ENCODE measurements at places on chromosomes 4 and X.

DNA sequence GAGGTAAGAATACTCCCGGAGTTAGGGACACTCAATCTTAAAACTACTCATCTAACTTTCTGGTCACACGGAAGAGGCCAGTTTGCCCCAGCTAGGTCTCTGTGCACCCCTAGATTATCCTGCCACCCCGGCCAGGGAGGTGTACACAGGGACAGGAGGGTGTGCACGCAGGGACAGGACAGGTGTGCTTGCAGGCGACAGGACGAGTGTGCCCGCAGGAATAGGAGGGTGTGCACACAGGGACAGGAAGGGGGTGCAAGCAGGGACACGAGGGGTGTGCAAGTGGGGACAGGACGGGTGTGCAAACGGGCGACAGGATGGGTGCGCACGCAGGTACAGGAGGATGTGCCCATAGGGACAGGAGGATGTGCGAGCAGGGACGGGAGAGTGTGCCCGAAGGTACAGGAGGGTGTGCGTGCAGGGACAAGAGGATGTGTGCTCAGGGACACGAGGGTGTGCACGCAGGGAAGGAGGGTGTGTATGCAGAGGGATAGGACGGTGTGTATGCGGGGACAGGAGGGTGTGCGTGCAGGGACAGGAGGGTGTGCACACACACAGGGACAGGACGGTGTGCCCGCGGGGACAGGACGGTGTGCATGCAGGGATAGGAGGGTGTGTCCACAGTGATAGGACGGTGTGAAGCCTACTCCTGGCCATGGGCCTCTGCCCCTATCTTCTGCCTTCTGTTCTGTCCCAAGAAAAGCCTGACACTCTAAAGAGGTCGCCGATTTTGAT lies 4.1 kb downstream of the TMEM271 start:
- no peak for DNase-seq

- no peak for DNase-seq
Measured at GRCh38 chrX:50905334-50905733, 5.2 kb upstream of the BMP15 start.

GRCh38 chr4:184755278-184755677 lies 21.4 kb upstream of the CENPU start:
- no peak for DNase-seq

- no peak for DNase-seq
Measured at GRCh38 chrX:48511560-48511959, 2.8 kb downstream of the PORCN start.

DNA sequence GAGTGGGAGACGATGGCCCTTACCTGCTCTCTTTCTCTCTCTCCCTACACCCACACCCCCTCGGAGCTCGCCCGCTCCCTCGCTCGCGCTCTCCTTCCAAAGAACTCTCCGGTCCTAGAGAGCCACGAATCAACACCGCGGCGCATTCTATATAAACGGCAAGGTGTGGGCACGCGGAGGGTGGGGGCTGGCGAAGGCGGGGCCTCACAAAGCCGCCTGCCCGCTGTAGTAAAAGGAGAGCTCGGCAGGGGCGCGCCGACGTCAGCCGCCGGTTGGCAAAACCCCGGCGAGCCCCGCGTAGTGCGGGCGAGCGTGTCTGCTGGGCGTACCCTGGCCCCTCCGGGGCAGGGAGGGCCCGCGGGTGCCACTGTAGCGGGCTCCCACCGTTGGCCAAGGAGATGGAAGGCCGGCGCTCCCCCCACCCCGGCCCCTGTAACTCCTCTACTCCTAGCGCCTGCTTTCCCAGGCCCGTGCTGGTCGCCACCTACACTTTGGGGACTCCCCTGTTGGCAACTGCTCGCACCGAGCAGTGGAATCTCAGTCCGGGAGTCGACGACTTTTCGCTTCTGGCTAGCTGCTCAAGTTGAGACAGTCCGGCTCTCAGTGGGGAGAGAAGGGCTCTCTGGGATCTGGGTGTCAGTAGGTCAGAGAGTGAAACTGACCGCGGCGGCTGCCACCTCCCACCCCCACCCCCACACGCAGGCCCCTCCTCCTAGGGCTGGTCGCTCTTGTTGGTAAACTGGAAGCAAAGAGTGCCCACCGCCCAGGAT lies 325.5 kb upstream of the F9 start:
- no peak for DNase-seq

GRCh38 chrX:18034945-18035344 lies 173.8 kb upstream of the RAI2 start:
- no peak for DNase-seq

DNA sequence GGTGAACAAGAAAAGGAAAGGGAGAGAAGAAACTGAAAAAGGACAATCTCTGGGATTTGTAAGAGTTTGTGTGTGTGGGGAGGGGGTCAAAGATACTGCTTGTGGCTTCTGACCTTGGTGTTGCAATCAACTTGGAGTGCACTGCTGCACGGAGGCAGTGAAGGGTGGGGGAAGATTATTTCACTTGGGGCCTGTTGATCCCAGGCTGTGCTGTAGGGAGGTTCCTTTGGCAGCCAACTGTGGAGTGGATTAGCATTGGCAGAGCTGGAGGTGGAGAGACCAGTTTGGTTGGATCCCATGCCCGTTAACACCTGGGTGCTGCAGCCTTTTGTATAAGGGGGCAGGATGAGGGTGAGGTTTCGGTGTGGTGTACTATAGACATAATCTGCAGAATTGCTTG lies 38.2 kb downstream of the AFF1 start:
- no peak for DNase-seq

GRCh38 chr4:1864076-1865008 lies 6.9 kb upstream of the NSD2 start:
- no peak for DNase-seq

- no peak for DNase-seq
Measured at GRCh38 chrX:123803331-123803983, 56.4 kb upstream of the XIAP start.

GRCh38 chr4:165398570-165398969 lies 19.8 kb downstream of the CPE start:
- DNase-seq: peak; percentile 44

GRCh38 chrX:39527025-39527424 lies 570.7 kb downstream of the BCOR start:
- no peak for DNase-seq

DNA sequence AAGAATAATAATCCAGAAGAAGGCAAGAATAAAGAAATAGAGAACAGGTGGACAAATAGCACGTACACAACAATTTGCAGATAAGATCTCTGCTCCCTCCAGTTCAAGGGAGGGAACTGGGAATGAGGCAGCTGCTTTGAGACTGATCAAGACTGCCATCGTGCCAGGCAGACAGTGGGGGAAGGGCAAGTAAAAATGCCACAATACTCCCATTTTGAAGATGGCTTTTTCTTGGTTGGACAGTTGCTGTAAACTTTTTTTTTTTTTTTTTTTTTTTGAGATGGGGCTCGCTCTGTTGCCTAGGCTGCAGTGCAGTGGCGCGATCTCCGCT lies 17.2 kb downstream of the USP11 start:
- DNase-seq: no peak

DNA sequence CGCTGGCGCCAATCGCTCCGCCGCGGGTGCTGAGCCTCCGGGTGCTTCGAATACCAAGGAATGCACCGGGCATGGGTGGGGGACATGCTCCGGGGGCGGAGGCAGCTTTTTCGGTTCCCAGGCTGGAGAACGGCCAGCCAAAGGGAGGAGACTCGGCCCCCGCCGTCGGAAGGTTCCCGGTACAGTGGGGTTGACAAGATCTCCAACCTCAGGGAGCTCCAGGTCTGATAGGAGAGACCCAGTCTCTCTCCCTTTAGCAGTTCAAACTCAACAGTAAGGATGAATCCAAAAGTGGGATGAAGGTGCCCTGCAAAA lies 29.1 kb upstream of the BCORL1 start:
- no peak for DNase-seq

DNA sequence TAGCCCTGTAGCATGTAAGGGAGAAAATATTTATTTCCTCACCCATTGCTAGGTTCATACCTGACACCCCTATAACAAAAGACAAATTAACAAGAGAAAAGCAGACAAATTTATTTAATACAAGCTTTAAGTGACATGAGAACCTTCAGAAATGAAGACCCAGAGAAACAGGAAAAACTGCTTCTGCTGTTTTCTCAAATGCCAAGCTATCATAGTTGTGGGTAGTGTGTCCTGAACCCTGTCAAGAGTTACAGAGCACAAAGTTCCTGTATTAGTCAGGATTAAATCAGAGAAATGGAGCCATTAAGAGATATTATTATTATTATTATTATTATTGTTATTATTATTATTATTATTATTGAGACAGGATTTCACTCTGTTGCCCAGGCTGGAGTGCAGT lies 17.5 kb downstream of the CCDC160 start:
- DNase-seq: no peak

- DNase-seq: no peak
Measured at GRCh38 chr4:118113220-118113619, 78.9 kb downstream of the NDST3 start.

DNA sequence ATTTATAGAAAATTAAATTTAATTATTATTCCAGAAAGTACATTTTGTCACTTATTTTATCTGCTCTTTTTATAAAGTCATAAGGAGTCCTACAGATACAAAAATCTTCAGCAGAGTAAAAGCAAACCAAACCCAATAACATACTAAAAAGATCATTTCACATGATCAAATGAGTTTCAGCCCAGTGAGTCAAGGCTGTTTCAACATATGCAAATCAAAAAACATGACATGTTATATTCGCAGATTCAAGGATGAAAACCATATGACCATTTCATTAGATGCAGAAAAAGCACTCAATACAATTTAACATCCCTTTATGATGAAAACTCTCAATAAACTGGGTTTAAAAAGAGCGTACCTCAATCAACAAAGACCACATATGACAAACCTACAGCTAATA lies 214.3 kb downstream of the FAT4 start:
- no peak for DNase-seq

DNA sequence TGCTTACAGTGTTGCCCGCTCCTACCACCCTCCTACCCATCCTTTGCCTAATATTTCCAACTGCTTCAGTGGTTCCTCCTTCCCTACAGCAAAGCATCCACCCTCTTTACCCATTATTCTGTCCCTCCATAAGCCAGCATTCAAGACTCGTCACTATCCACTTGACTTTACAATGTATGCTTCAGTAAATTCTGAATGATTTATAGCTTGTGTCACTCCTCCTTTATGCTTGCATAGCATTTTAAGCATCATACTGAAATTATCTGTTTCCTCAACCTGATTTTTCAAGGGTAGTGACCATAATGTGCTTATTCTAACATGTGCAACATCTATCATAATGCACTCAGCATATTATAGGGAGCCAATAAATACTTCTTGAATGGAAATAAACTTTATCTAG lies 365.5 kb downstream of the RAB28 start:
- DNase-seq: no peak

DNA sequence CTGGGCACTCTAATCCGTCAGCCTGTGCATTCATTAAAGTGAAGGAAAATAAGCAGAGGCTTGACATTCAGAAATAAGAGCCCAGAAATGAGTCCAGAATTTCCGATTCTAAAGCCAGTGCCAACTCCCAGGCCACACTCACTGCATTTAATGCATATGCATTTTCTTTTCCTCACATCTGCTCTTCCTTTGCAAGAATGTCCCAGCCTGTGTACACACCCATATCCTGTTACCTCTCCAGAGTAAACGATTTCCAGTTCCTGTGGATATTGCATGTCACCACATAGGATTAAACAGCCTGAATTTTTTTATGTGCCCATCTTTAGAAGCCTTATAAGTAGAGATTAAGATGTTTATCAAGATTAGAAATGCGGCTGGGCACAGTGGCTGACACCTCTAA lies 27.5 kb downstream of the ARX start:
- DNase-seq: no peak

GRCh38 chr4:96009427-96010119 lies 169.7 kb downstream of the PDHA2 start:
- no peak for DNase-seq

- no peak for DNase-seq
Measured at GRCh38 chr4:42914937-42915336, 22.4 kb downstream of the GRXCR1 start.

DNA sequence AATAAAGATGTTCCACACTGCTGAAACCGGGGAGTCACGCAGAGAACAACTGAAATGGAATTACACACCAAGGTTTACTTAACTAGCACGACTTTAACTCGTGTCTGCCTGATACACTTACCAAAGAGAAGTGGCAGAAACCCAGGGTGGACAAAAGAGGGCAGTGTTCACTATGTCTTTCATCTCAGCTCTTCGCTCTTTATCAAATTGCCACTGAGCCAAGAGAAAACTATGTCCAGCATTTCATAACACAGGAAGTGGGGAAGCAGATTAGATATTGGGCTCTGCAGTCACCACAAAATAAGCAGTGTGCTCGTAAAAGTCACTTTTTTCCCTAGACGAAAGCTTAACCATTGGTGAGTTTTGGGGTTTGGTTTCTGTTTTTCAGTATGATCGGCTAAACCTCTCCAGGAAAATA lies 155.7 kb downstream of the CHIC2 start:
- DNase-seq: no peak

DNA sequence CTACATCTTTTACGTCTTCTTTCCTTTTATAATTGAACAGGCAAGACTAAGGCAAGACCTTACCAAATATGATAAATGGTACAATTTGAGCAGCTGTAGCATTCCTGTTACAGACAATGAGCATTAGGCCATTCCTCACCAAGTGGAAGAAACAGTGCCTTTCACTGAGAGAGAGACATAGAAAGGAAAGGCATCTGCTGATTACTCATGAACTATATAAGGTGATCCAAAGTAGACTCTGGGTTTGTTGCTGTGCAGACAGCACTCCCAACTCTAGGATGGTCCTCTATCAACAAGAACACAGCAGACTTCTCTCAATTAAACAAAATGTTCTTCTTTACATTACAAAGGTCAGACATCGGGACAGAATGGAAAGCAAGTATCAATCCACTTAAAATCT lies 91.9 kb downstream of the FAM13A start:
- DNase-seq: no peak

DNA sequence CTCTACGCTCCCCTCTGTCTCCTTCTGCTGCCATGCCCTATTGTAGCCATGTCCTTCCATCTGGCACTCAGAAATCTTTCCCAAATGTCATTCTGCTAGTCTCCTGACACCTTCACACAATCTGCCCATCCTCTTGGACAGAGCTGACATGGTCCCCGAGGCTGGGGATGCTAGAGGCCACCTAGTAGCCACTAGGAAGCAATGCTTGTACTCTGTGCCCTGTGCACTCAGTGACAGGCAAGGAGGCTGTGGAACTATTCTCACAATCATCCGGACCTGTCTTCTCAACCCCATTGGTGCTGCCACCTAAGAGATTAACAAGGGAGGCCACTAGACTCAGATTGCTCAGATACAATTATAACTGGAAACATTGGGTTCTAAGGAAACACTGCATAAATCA lies 112.6 kb upstream of the TMEM164 start:
- DNase-seq: no peak

DNA sequence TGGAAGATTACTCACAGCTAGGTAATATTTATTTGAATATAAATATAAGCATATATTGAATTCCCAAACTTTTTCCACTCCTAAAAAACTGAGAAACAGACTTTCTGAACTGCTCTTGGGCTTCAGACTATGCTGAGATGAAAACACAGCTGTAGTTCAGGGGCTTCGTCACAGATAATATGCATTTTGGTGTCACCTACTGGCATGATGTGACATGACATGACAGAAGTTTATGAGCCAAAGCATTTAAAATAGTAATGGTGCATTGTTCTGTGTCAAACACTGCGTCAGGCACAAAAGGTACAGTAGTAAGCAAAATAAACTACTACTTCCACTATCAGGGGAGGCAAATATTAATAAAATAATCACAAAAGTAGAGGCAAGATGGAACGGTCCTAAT lies 171.3 kb downstream of the BTC start:
- no peak for DNase-seq

- DNase-seq: no peak
Measured at GRCh38 chr4:73892966-73893365, 23.8 kb downstream of the CXCL1 start.

All from D721Med (cell line).